ENCODE measurements at places on chromosomes 13 and 19. TPM values are rescaled to one million over a fixed set of nuclear protein-coding genes. Genes with fewer than 3 reads are reported as not detected.

The ONECUT3 gene
- not detected for total RNA-seq

The TLE6 gene
- 4.4 TPM for total RNA-seq

The VSTM2B gene
- not detected for total RNA-seq

The RNF113B gene
- total RNA-seq, result not detected

The KLK14 gene
- total RNA-seq, result 0.68 TPM

The KLK6 gene
- 1.1 TPM for total RNA-seq

The KLK10 gene
- total RNA-seq, result 0.49 TPM

The ZNF99 gene
- not detected for total RNA-seq

The FFAR3 gene
- total RNA-seq, result not detected

The ASF1B gene
- total RNA-seq, result 33.8 TPM

The C13orf42 gene
- total RNA-seq, result not detected

The SLITRK6 gene
- 0.63 TPM for total RNA-seq

The MCEMP1 gene
- total RNA-seq, result not detected

The TNNT1 gene
- 96.6 TPM for total RNA-seq

The NCAN gene
- total RNA-seq, result not detected

The RXFP2 gene
- total RNA-seq, result not detected

The DCLK1 gene
- 0.86 TPM for total RNA-seq

The CEACAM7 gene
- not detected for total RNA-seq

The FFAR1 gene
- total RNA-seq, result not detected

The URI1 gene
- 87.3 TPM for total RNA-seq

The COL4A1 gene
- total RNA-seq, result 103 TPM

The ZNF415 gene
- total RNA-seq, result not detected

The ZNF547 gene
- 3.4 TPM for total RNA-seq

The CRX gene
- total RNA-seq, result not detected
